ENCODE measurements at places on chromosomes 4 and X. TPM values are rescaled to one million over a fixed set of nuclear protein-coding genes. Genes with fewer than 3 reads are reported as not detected.

- DNase-seq: peak; percentile 68
These were observed 5.9 kb upstream of the NAA15 start for GRCh38 chr4:139295206-139295941.

DNA sequence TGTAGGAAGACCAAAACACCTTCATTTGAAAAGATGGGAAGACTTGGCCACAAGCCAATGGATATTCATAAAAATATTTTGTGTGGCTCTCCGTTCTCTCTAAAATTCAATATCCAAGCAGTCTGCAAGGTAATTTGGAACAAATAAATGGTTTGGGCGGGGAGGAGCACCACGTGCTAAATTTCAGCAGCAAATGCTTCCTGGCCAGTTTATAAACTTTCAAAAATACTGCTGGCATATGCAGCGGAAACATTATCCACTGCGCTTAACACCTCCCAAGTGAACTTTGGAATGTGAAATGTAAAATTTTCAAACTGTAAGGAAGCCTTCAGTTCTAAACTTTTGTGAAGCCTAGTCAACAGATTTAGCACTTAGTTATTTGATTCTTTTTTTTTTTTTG, 191.0 kb downstream of the NSUN7 start:
- no peak for DNase-seq

BMPR1B gene
- 0.24 TPM for total RNA-seq

UGT2A1 gene
- not detected for total RNA-seq

- no peak for DNase-seq
These were observed 232.2 kb downstream of the TMA16 start for GRCh38 chr4:163726641-163727040.

GRCh38 chr4:101331017-101331416, 16.3 kb downstream of the PPP3CA start:
- no peak for DNase-seq

- DNase-seq: no peak
These were observed 27.8 kb downstream of the BANK1 start for GRCh38 chr4:101818362-101818761.

HERC6 gene
- 13.1 TPM for total RNA-seq

DNA sequence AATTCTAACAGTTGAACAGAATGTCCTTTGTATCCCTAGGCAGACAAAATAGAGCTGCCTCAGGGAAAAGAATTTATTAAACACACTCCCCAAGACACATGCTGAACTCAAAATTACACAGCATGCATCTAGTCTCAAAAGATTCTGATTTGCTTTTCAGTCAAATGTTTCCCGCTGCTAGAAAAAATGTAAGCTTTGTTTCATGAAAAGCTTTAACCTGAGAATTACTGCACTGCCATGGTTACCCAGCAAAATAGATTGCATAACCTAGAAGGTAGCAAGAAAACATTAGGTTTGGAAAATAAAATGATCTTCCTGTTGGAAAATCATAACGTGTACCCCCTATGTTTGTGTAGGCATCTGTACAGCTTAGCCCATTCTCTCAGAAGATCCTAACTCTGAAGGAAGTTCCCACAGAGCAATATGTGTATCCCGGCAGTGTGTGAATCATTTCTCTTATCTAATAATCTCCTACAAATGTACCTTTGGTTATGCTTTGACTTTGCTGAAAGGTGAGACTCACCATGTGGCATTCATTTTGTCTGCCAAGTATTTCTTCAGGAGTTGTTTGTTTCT, 646.9 kb downstream of the STPG2 start:
- no peak for DNase-seq

GRCh38 chr4:27685091-27685490, 824.5 kb downstream of the STIM2 start:
- DNase-seq: no peak

DNA sequence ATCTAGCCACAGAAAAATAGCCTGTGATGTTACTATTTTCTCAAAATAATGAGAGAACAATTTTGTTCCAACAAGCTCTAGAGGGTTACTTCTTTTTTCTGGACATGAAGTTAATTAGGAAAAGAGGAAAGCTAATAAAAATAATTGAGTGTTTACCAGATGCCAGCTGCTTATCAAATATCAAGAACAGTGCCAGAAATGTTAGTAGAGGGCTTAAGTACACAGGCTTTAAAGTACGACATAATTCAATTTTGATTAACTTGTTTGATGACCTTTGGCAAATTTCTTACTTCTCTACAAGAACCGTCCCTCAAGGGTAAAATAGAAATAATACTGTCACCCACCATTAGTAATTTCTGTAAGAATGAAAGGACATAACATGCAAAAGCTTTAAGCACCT, 977.0 kb downstream of the FSTL5 start:
- no peak for DNase-seq

- no peak for DNase-seq
These were observed 44.2 kb downstream of the AMELX start for GRCh38 chrX:11337292-11338009.

CCDC110 gene
- total RNA-seq: 0.41 TPM

Measured in glomerular endothelial cell (primary cell).